CD4-positive, alpha-beta T cell treated with Interleukin-12 subunit alpha and Interleukin-12 subunit beta, for 1 hour (primary cell): ENCODE measurements at places on chromosomes 5 and 9.

DNA sequence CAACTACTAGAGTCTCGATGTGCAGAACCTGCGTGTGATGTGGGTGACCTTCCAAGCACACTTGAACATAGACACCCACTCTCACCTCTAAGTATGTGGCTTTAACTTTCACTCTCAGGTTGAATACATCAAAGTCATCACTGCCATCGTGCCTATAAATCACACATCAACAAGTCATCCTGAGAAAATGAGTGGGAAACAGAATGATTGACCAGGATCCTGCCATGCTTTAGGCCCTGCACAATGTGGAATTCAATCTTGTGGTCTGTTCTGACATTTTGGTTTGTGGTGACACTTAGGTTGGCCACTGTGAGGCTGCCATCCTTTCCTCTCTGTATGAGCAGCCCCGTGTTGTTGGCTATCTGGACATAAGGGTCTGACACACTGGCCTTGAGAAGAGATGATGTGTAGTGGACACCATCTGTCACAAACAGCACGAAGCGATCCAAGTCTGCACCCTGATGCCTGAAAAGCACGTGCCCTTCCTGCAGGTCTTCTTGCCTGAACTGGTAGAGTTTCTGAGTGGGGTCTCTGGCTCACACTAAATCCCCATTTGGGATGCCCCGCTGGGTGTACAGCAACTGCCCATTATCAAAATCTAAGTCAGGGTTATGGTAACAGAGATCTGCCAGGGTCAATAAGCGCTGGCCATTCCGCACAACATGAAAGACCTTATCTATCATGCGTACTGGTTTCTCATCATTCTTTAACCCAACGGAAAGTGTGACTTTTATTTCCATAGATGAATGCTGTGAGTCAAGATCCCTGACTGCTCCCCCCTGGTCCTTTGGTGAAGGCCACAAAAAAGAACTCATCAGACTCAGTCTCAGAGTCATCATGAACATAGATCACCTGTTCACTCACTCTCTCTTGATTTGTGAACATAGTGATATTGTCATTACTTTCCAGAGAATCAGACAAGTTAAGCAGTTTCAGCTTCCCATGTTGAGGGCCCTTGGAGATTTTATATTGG lies 116.6 kb downstream of the ESM1 start:
- no peak for DNase-seq

DNA sequence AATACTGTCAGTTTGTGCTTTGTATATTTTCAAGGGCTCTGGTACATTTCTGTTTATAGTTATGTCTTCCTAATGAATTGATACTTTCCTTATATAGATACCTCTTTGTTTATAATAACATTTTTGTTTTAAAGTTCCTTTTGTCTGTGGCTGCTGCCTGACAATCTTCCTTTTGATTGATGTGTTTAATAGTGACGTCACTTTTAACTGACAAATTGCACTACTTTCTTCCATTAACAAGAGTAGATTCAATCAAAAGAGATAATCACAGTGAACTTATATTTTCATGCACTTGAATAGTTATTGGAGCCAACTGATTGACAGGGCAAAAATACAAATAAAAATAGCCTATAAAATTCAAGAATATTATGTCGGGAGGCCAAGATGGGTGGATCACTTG lies 371.7 kb downstream of the ANXA1 start:
- no peak for DNase-seq

DNA sequence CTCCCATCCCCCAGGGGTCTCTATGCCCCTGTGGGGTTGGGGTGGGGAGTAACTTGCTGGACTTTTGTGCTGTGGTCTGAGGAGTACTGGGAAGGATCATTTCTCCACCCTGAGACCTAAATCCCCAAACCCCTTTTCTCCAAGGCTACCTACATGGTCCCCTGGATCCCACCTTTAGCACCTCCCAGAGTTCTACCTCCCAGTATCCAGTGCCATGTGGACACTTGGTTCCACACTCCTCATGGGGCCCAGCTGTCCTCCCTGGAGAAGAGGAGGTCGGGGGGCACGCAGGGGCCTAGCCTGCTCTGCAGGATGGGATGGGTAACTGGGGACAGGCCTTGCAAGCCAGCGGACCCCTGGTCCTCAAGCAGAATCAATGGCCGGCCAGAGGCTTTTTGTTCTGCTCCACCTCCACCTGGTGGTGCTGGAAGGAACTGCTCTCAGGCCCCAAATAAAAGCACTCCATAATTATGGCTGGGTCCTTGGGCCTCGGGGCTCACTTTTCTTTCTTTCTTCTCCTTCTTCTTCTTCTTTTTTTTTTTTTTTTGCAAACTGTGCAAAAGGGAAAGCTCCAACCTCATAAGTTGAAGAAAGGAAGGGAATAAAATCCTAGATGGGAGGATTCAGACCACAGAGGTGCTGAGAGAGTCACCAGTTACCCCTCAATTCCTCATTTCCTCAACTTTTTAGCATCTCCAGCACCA lies 68.4 kb downstream of the PSD2 start:
- DNase-seq, result peak; percentile 53

GRCh38 chr5:50969151-50970031 lies 303.0 kb downstream of the PARP8 start:
- no peak for DNase-seq

DNA sequence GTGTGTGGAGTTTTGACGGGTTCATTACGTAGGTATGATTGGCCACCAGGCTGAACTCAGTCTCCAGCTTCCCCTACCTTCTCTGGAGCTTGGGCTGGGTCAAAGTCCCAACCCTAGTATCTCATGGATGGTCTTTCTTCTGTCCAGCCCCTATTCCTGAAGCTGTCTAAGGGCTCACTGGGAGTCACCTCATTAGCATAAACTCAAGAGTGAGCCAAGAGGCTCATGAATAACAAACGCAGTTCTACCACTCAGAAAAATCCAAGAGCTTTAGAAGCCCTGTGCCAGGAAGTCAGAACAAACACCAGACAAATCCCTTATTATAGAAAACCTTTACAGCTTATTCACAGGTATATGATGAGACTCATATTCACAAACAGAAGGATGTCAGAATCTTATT lies 180.3 kb upstream of the NFIL3 start:
- no peak for DNase-seq

GRCh38 chr9:137820161-137820855 lies 57.3 kb upstream of the CACNA1B start:
- no peak for DNase-seq

DNA sequence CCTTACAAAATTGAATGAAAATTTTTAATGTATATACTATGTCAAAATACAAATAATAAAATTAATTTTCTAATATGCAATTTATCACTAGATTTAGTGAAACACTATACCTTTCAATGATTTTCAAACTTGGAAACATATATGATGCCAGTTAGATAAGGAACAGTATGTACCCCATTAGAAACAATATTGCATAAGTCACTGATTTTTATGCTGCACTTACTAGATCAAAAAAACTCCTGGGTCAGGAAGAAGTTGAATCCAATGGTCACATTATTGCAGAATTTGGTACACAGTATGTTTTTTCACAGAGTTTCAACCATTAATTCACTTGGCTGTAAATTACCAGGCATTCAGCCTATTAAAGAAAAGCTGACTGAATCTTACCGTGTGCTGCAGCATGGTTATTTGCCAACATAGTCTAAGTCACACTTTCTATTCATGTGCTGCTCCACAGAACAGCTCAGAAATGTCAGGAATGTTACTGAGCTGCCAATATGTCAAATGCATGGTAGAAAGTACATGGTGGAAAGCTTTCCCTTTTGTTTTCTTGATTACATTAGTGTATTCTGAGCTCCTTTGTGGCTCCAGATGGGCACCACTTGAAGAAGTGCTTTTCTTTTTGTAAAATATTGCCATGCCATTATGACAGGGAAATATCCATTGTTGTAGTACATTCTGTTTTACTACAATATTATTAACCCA lies 9.9 kb upstream of the PRR16 start:
- no peak for DNase-seq

DNA sequence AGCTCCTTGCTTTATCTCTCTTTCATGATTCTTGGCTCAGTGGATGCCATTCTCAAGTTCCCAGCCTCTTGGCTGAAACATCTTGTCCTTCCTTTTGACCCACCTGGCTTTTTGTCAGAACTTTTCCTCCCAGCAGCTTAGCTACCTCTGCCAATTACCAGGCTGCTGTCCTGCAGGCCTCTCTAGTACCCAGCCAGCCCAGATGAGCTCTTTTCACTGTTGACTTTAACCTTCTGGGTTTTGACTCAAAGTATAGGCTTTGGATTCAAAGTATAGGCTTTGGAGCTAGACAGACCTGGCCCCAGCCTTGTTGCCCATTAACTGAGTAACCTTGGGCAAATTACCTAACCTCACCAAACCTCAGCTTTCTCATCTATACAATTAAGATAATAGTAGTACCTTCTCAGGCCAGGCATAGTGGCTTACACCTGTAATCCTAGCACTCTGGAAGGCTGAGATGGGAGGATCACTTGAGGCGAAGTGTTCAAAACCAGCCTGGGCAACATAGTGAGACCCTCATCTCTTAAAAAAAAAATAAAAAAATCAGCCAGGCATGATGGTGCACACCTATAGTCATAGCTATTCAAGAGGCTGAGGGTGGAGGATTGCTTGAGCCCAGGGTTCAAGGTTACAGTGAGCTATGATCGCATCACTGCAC lies 6.6 kb upstream of the TMEFF1 start:
- no peak for DNase-seq

DNA sequence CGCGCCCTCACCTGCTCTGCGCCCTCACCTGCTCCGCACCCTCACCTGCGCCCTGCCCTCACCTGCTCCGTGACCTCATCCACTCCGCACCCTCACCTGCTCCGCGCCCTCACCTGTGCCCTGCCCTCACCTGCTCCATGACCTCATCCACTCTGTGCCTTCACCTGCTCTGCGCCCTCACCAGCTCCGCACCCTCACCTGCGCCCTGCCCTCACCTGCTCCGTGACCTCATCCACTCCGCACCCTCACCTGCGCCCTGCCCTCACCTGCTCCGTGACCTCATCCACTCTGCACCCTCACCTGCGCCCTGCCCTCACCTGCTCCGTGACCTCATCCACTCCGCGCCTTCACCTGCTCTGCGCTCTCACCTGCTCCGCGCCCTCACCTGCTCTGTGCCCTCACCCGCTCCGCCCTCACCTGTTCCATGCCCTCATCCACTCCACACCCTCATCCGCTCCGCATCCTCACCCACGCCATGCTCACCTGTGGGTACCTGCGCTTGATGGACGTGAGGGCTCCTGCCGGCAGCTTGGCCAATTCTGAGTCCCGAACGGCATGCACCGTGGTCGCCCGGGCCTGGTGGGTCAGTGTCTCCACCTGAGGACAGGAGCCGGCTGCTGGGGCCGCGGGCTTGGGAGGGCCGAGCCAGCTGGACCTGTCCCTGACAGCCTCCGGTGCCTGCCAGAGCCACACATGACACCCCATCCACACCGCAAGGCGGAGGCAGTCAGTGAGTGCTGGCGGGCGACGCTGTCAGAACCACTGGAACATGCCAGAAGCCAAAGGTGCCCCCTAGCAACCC lies 35.6 kb upstream of the NSMF start:
- no peak for DNase-seq

DNA sequence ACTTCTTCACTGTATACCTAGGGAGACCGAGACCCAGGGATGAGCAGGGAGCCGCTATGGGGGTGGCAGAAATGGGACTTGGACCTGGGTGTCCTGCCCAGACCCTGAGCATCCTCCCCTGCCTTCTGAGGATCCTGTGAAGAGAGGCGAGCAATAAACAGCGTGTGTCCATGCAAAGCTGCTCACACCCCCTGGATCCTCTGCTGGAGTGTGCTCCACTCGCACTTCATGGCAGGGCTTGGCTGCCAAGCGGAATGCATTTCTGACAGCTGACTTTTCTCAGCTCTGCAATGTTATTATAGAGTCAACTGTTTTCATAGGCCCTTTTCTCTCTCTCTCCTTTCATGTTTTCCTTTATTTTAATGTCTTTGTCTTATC lies 31.0 kb upstream of the ALDH1B1 start:
- no peak for DNase-seq

GRCh38 chr5:127308945-127309344 lies 18.3 kb downstream of the MEGF10 start:
- DNase-seq, result no peak

GRCh38 chr5:134905246-134905996 lies 490 bp downstream of the PCBD2 start:
- peak; percentile 73 for DNase-seq

GRCh38 chr9:128632066-128632465 lies 24.6 kb downstream of the DYNC2I2 start:
- no peak for DNase-seq

DNA sequence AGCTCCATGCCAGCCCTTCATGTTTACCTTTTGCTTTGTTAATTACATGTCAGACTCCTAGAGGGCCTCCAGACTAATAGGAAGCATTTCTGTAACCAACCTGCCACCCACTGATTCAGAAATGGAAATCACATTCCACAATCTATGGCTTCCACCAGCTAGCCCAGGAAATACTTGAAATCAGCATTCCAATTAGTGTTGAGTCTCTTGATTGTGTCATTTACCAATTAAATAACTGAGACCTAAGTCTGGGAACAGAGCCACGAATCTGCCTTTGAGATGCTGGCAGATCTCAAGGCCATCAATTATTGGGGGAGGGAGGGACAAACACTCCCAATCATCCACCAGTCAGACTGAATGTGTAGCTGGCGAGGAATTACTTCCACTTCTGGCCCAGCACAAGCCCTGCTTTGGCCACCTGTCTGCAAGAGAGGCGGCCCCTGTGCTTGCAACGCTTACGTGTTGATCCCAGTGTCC lies 27.4 kb upstream of the SAP30L start:
- no peak for DNase-seq

DNA sequence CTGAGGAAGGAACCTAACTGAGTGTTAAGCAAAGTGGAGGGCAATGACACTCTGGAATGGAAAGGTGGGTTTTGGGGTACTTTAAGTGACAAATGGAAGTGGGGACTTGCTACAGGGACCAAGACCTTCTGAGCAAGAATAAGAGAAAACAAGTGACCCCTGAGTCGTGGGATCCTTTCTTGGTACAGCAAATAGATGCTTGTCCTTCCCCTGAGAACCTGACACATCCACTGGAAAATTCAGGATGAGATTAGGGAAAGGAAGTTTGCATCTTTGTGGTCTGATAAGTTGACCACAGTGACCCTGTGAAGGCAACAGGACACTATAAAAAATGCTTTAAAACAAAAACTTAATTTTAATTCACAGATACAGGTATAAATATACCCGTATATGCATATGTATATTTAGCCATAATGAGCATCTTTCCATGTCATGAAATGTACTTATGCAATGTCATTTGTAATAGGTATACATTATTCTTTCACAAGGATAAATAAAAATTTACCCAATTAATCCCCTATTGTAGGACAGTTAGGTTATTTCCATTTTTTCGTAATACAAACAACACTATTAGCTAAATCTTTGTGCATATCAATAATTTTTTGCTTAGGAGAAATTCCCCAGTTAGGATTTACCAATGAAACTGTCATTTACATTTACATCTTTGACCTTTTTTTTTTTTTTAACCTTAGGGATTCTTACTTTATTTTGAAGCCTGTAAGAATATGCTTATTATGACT lies 2.0 kb upstream of the IRF1 start:
- DNase-seq, result no peak

GRCh38 chr5:143874312-143874711 lies 62.4 kb downstream of the HMHB1 start:
- no peak for DNase-seq

DNA sequence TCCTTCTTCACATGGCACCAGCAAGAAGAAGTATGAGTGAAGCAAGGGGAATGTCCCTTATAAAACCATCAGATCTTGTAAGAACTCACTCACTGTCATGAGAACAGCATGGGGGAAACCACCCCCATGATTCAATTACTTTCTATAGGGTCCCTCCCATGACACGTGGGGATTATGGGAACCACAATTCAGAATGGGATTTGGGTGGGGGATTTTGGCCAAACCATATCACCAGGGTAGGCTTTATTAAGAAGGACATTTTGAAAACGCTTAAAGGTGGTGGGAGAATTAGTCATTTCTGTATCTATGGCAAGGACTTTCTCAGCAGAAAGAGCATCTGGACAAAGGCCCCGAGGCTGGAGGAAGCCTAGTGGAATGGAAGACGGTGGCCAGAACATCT lies 100.2 kb upstream of the ADAMTS16 start:
- DNase-seq, result no peak
